ENCODE measurements at places on chromosomes 5 and 9.

DNA sequence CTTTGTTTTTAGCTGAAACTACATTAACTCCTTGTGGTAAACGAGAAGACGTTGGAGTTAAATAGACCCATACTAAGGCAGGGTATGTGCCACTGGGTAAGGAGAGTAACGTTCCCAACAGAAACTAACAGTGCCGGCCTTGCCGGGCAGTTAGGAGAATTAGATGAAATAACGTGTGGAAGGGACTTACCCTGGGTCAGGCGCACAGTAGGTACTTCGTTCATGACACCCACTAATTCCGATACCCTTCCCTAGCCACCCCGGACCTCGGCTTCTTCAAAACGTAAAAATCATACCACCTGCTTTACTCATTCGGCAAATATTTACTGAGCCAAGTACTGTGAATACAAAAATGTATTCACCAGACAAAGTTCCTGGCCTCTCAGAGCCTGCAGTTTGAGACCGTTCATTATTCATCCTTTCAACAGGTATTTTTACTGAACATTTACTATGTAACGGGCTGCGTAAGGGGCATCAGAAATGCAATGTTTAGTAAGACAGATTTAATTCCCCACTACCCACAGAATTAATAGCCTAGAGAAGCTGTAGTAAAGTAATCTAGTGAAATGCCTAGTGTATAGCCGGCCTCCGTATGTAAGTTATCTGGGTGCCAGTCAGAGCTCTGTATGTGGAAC is 3.2 kb upstream of the SMIM23 start:
- H3K36me3 ChIP-seq, result no peaks in the 10 kb centered on the region
- H3K27ac ChIP-seq, result no peak overlapping the region
- no peaks in the 10 kb centered on the region for H3K4me1 ChIP-seq
- H3K27me3 ChIP-seq, result peaks cover 6% of the 10 kb centered on the region
- DNase-seq, result no peak
- no peak overlapping the region for H3K4me3 ChIP-seq

- no peaks in the 10 kb centered on the region for H3K4me1 ChIP-seq
- H3K36me3 ChIP-seq, result 0 out of 2 replicates have a peak, but pooled peaks cover 3% of the 10 kb centered on the region
- peak; percentile 47 for DNase-seq
- no peaks in the 10 kb centered on the region for H3K27me3 ChIP-seq
- no peak overlapping the region for H3K27ac ChIP-seq
These were observed 37.3 kb downstream of the FBXW2 start for GRCh38 chr9:120755810-120756434.

- peak overlapping the region; percentile 54 for H3K27ac ChIP-seq
- no peak for DNase-seq
- H3K27me3 ChIP-seq, result no peaks in the 10 kb centered on the region
These were observed 124.5 kb upstream of the NFIB start for GRCh38 chr9:14438232-14439021.

DNA sequence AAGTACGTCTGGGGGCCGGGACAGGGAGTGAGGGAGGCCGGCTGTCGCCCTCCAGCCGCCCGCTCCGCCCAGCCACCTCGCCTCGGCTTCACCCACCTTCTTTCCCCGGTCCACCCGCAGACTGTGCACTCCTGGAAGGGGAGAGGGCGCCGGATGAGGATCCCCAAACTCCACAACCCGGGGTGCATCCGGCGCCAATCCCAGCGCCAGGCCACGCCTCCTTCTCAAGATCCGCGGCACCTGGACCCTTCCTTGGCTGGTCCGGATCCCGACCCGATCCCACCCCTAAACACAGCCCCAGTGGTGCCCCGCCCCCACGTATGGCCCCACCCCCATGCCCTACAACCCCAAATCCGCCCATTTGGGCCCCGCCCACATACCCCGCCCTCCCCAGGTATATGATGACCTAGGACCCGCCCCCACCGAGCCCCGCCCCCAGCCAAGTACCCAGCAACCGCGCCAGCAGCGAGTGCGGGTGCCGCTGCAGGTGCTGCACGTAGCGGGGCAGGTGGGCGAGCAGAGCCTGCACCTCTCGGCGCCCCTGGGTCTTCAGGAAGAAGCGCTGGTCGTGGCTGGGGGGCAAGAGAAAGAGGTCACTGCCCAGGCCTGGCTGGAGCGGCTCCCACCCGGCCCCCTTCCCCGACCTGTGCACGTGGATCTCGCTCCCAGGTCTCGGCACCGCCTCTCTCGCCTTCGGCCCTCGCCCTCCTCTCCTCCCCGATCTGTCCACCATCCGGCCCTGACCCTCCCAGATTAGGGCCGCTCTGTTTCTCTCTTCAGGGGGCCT is 3.2 kb downstream of the PIP5KL1 start:
- no peak overlapping the region for H3K4me3 ChIP-seq
- H3K27ac ChIP-seq, result no peak overlapping the region
- H3K4me1 ChIP-seq, result peaks cover 40% of the 10 kb centered on the region
- no peak for DNase-seq
- H3K27me3 ChIP-seq, result no peaks in the 10 kb centered on the region

- no peak overlapping the region for H3K4me3 ChIP-seq
- H3K36me3 ChIP-seq, result no peaks in the 10 kb centered on the region
These were observed 2.8 kb downstream of the CD74 start for GRCh38 chr5:150409638-150410523.

- H3K36me3 ChIP-seq, result peaks cover 39% of the 10 kb centered on the region
- H3K27me3 ChIP-seq, result no peaks in the 10 kb centered on the region
- no peak overlapping the region for H3K4me3 ChIP-seq
- H3K27ac ChIP-seq, result no peak overlapping the region
- no peak for DNase-seq
These were observed 70.0 kb downstream of the MTREX start for GRCh38 chr5:55377810-55378209.

DNA sequence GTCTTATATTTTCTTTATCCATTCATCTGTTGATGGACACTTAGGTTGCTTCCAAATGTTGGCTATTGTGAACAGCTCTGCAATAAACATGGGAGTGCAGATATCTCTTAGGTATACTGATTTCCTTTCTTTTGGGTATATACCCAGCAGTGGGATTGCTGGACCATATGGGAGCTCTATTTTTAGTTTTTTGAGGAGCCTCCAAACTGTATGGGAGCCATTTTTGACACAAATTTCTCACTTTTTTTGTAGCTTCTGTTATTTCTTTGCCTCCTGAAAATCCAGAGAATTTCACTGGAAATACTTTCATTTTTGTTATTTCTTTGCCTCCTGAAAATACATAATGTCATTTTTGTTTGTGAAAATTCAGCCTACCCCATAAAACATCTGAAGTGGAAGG is 15.0 kb upstream of the RANBP17 start:
- H3K4me3 ChIP-seq, result no peak overlapping the region
- no peaks in the 10 kb centered on the region for H3K27me3 ChIP-seq
- H3K4me1 ChIP-seq, result peaks cover 11% of the 10 kb centered on the region
- no peak for DNase-seq
- no peaks in the 10 kb centered on the region for H3K36me3 ChIP-seq

DNA sequence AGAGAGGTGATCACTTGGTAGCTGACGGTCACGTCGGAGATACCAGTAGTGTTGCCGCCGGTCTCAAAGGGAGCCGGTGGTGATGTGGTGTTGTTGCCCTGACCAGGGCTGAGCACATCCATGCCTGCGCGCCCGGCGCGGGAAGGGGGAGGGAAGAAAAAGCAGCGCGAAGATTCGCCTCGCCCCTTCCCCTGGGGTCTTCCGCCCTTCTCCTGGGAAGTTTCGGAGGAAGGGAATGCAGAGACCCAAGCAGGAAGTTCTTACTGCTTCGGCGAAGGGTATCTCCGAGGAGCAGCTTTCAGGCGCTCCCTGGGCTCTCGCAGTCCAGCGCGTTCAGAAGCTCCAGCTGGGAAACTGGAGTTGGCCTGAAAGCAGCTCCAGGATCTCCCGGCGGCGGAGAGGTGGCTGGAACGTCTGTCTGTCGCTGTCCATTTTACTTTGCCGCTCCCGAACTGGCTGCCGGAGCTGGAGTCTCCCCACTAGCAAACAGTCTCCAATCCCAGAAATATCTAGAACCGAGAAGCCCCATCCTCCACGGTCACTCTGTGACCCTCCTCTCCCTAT is 565 bp downstream of the HTR1A start:
- no peaks in the 10 kb centered on the region for H3K27me3 ChIP-seq
- H3K4me1 ChIP-seq, result no peaks in the 10 kb centered on the region
- DNase-seq, result no peak
- no peaks in the 10 kb centered on the region for H3K36me3 ChIP-seq
- H3K4me3 ChIP-seq, result no peak overlapping the region

DNA sequence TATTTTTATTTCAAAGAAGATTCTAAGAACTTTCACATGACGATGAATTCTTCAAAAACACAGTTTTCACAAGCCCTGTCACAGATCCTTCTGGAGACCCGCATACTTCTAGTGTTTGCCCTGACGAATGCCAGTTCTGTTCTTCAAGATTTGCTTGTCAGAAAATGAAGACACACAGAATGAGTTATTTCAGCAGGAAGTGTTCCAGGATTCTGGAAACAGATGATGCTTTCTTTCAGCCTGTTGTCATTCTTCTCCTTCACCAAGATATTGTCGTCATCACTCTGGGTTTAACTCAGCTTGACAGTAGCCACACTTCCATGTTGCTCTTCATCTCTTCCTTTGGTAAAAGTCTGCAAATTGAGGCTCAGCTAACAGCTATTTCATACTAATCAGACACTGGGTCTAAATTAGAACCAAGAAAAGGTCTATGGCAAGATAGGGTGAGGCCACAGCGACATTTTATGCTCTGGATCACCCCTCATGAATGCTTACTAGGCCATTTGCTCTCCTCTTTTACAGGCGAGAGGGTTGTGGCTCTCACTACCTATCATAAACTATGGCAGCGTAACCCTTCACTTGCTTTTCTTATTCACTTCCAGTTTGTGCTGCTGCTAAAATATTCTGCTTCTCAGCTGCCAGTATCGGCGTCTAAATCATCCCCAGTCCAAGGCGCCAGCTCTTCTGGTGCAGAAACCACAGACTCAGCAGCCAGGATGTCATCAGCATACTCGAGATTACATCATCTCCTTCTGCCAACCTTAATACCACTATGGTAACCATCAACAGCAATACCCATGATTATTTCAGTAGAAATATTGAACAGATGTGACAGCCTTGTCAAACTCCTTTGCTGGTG is 159.6 kb upstream of the TBCA start:
- no peak for DNase-seq
- H3K4me1 ChIP-seq, result no peaks in the 10 kb centered on the region
- no peak overlapping the region for H3K4me3 ChIP-seq
- no peaks in the 10 kb centered on the region for H3K36me3 ChIP-seq
- no peaks in the 10 kb centered on the region for H3K27me3 ChIP-seq
- H3K27ac ChIP-seq, result no peak overlapping the region

All from SJSA1 (cell line).